Naive B cell (primary cell): ENCODE measurements at places on chromosomes 7 and 10. TPM values are rescaled to one million over a fixed set of nuclear protein-coding genes. Genes with fewer than 3 reads are reported as not detected.
A peak's percentile ranks its signal among the peaks of the same experiment; 100 is the strongest.

- DNase-seq: no peak
Measured at GRCh38 chr10:121926671-121927317, 1.0 kb downstream of the ATE1 start.

DNA sequence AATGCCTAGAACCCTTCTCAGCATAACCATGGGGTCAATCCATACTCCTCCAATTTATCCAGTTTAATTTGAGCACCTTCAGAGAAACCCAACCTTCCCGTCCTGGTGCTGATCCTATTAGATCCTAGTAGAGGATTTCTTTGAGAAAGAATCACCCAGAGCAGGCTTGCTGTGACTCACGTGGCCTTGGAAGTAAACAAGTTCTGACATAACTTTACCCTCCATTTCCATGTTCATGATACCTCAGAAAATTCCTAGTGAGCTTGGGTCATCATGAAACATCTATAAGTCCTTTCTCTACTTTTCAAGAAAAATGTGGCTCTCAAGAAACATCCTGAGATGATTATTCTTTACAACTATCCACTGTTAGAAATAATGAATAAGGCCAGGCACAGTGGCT is 71.7 kb downstream of the PRLHR start:
- no peak for DNase-seq

ZNF746 gene
- 8.1 TPM for polyA plus RNA-seq

DNA sequence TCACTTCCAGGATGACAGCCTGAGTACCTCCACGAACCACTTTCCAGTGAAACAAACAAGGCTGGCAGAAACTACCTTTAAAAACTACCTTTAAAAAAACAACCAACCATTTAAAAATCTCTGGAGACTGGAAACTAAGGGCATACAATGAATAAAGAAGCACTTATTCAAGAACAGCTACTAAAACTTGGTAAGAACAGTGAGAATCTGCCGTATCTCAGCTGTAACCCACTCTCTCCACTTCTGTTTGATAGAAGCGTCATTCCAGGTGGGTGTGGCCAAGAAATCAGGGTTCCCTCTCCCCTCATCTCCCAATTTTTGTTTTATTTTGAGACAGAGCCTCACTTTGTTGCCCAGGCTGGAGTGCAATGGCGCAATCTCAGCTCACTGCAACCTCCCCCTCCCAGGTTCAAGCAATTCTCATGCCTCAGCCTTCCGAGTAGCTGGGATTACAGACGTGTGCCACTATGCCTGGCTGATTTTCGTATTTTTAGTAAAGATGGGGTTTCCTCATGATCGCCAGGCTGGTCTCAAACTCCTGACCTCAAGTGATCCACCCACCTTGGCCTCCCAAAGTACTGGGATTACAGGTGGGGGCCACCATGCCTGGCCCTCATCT is 158.8 kb upstream of the CHST15 start:
- no peak for DNase-seq

DNA sequence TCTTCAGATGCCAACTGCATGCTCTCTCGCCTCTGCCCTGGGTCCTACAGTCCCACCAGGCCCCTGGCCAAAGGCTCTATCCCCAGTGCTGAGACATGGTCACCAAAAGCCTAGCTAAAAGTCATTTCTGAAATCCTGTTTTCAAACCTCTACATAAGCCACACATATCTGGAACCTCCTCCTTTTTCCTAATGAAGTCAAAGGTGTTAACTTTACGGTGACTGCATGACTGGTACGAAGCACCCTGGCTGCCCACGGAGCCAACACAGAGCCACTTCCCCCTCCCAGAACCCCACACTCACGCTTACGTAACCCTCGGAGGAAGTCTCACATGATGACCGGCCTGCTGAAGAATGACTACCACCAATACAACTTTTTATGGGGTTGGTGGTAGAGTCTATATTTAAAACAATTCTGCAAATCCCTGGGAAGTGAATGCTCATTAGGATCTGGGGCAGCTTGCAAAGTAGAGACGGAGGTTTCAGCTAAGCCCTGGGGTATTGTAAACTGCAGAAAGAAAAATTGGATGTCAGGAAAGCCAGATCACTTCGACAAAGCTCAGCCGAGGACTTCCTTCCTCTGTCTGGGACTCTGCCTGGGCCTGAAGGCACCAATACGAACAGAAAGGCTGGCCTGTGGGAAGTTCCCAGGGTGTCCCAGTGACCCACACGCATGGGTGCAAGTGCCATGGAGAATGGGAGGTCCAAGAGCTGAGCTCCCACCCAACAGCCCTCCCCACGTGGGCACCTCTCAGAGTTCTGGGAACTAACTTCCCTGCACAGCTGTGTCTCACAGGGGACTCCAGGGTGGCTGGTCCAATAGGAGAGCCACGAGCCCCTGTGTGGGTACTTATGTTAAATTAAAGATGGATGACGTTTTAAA is 50.7 kb downstream of the PDGFA start:
- peak; percentile 12 for DNase-seq

- DNase-seq: no peak
Measured at GRCh38 chr7:69708857-69709256, 110.6 kb downstream of the AUTS2 start.

DNA sequence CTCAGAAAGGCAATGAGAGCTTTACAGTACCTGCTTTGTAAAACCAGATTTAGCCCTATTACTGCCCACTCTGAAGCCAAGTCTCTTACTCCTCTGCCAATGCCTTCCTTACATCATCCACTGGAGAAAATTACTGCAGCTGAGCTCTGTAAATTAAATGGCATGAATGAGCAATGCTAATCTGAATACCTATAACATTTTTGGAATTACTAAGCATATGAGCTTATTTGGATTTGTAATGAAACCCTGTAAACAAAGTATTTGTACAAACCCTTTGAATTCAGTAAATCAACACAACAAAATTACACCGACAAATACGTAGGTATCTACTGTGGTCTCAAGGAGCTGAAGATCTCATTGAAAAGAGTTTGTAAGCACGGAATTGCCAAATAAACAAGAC is 12.1 kb upstream of the CCNY start:
- no peak for DNase-seq

DNA sequence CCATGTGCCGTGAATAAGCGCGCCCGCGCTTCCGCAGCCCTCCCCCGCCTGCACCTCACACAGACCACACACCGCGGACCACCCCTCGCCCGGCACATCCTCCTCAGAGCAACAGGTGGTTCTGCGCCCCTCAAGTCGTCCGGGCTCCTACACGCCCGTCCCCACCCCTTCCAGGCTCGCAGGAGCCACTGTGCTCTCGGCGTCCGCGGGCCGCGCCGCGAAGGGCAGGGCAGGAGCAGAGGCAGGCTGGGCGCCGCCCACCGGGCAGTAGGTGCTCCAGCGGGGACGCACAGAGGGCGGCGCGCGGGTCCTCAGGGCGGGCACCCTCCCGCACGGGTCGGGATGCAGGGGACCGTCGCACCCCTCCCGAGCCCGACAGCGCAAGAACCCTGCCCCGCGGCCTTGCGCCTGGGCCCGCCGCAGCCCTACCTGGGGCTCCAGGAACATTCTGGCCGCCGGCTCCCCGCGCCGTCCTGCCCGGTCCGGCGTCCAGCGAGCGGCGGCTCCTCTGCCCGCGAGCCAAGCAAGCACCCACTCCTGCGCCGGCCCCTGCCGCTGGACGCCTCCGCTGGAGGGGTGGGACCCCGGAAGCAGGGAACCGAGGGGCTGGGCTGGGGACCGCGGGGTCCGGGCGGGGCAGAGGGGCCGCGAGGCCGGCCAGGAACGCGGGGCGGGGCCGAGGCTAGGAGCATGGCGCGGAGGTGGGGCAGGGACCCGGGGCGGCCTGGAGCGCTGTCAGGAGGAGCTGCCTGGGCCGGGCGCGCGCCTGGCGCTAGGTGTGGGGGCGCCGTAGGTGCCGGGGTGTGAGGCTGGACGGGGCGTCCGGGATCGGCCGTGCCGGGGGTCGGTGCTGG is 37.4 kb downstream of the RASGEF1A start:
- no peak for DNase-seq

GRCh38 chr10:112948196-112948595 is 1.9 kb upstream of the TCF7L2 start:
- DNase-seq: no peak

GRCh38 chr7:93973134-93973533 is 31.0 kb downstream of the BET1 start:
- no peak for DNase-seq

DNA sequence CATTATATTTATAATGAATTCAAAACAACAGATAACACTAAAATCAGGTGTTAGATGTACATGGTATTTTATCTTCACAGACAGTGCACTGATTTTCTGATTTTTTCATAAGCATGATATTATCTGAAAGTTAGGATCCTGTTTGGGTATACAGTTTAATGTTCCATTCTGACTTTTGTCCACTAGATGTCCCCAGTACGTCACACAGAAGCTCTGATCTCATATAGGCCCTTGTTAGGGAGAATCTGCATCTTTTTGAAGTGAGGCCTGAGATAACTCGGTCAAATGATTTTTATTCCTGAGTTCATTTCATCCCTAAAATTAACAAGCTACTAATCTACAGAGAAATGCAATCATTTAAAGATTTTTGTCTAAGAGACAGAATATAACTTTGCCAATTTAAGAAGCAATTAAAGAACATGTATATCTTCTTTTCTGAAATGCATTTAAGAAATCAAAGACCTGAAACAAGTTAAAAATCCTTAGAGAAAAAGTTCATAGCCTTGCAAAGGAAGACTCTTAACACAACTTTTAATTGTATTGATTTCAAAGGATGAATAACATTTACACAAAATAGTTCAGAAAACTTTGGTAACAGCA is 72.0 kb upstream of the TES start:
- DNase-seq: peak; percentile 39

RPA3 gene
- 186 TPM for polyA plus RNA-seq

- no peak for DNase-seq
Measured at GRCh38 chr10:110175406-110175805, 32.0 kb upstream of the MXI1 start.
